Stimulated activated CD4-positive, alpha-beta T cell treated with anti-CD3 and anti-CD28 coated beads, TNF-alpha, amount 100 ng/mL, for 4 hours (primary cell): ENCODE measurements at places on chromosomes 5 and 9.

DNA sequence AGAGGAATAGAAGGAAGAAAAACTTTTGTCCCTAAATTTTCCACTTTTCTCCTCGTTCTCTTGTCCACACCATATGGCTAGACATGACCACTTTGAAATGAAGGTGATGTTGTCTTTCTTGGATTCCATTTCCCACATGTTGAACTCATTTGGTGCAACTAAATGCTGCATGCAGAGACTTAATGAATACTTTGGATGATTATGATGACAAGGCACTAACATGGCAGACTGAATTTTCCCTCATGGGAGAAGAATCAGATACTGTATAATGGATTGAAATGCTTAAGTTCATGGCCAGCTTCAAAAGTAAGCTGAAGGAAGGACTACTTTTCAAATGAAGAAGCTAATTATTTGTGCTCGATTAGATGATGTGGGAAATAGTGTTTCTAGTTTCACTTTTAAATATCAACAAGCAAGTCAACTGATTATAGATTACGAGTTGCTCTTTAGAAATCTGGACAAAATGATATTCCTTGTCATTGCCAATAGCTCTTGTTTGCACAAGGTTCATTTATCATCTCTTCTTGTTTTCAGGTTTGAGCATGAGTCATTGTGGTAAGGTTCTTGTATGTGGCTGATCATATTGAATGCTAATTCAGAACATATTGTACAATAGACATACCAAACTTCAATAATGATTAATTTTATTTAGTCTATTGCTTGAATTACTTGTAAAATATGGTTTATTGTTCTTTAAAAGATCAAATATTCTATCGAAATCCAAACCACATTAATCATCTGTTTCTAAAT lies 501.3 kb upstream of the FTMT start:
- no peak for DNase-seq

DNA sequence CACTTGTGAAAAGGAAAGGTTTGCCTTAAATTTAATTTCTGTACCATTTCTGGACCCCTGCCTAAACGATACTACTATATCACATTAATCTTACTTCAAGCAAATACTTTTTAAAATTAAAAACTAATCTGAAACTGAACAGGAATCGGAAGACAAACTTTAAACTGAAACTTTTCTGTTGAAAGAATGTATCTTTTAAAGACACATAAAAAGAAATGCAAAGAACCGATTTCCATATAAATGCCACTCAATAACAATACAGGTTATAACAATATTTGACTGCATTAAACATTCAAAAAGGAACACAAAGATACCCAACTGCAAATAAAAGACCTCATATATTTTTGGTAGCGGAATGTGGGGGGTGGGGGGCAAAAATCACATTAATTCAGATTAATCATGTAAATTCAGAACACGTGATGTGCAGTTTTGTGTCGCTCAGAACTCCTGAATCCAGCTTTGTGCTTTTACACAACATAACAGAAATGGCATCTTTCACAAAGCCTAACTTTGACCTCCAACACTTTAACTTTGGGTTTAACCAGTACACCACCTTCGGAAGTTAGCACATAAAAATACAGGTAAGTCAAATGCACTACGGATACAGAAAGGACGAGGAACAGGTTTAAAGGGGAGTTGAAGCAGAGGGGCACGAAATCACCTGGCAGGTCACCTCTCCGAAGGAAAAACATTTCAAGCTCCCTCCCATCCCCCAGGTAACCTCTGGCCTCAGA lies 925 bp downstream of the LIFR start:
- no peak for DNase-seq

GRCh38 chr5:112475747-112476365 lies 56.8 kb upstream of the EPB41L4A start:
- DNase-seq, result no peak

DNA sequence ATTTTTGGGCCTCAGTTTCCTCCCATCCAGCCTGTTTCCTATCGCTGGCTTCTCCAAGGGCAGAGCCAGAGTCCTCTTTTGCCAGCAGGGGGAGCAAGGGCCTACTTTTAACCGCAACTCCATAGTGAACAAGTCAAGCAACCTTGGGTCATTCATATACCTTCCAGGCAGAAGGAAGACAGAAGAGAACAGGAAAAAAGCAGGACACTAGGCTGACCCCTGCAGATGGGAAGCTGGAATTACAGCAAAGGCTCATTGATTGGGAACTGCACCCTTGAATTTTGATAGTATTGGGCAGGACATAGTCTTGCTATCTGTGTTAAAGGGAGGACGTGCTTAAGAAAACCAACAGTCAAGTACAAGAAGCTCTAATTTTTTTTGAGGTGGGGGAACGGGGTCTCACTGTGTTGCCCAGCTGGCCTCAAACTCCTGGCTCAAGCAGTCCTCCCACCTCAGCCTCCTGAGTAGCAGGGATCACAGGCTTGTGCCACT lies 30.1 kb downstream of the QRFP start:
- DNase-seq, result peak; percentile 26

- no peak for DNase-seq
Observed at GRCh38 chr5:26482810-26483375, 555.5 kb downstream of the CDH9 start.

GRCh38 chr5:132813599-132814502 lies 749 bp downstream of the SOWAHA start:
- no peak for DNase-seq

- DNase-seq, result peak; percentile 26
Observed at GRCh38 chr9:4970970-4971641, 14.0 kb upstream of the JAK2 start.

GRCh38 chr5:123710031-123710430 lies 198.1 kb downstream of the CSNK1G3 start:
- DNase-seq, result no peak

- DNase-seq, result no peak
Observed at GRCh38 chr9:77872863-77873262, 158.7 kb downstream of the GNAQ start.
